ENCODE measurements at places on chromosomes 1 and 21.

GRCh38 chr1:34927316-34927715 lies 2.1 kb downstream of the DLGAP3 start:
- DNase-seq = no peak

DNA sequence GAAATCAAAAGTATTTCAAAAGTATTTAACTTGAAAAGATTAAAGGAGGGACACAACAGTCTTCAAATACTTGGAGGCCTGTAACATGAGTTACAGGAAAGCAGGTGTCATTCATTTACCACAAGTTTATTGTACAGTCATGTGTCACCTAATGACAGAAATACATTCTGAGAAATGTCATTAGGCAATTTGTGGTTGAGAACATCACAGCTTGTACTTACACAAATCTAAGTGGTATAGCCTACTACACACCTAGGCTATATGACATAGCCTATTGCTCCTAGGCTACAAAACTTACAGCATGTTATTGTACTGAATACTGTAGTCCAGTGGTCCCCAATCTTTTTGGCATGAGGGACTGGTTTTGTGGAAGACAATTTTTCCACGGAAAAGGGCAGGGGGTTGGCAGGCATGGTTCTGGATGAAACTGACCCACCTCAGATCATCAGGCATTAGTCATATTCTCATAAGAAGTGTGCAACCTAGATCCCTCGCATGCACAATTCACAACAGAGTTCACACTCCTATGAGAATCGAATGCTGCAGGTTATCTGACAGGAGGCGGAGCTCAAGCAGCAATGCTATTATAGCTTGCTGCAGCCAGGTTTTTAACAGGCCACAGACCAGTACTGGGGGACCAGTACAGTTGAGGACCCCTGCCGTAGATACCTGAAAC lies 25.0 kb upstream of the PHTF1 start:
- DNase-seq = no peak

GRCh38 chr1:202599669-202600431 lies 110.4 kb downstream of the SYT2 start:
- peak; percentile 84 for DNase-seq

- DNase-seq = no peak
Observed at GRCh38 chr1:1832166-1832565, 53.9 kb upstream of the NADK start.

- no peak for DNase-seq
Observed at GRCh38 chr1:32116531-32116930, 8.7 kb downstream of the KPNA6 start.

DNA sequence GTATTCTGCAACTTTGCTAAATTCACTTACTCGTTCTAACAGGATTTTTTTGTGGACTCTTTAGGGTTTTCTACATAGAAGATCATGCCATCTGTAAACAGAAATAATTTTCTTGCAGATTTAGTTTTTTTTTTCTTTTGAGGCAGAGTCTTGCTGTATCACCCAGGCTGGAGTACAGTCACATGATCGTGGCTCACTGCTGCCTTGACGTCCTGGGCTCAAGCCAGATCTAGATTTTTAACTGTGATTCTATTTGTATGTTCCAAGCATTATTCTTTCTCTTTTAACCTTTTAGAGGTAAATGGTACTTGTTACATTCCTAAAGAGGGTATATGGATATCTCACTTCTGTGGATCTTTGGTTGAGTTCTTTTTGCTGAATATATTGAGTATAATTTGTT lies 18.6 kb downstream of the FABP3 start:
- peak; percentile 12 for DNase-seq

DNA sequence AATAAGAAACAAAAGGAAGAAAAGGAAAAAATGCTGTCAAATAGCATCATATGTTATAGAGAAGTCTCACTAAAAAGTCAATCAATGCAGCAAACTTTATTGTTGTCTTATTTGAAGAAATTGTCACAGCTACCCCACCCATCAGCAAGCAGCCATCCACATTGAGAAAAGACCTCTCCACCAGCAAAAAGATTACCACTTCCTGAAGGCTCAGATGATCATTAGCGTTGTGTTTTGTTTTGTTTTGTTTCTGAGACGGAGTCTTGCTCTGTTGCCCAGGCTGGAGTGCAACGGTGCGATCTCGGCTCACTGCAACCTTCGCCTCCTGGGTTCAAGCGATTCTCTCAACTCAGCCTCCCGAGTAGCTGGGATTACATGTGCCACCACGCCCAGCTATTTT lies 29.0 kb downstream of the ATP2B4 start:
- DNase-seq = no peak

DNA sequence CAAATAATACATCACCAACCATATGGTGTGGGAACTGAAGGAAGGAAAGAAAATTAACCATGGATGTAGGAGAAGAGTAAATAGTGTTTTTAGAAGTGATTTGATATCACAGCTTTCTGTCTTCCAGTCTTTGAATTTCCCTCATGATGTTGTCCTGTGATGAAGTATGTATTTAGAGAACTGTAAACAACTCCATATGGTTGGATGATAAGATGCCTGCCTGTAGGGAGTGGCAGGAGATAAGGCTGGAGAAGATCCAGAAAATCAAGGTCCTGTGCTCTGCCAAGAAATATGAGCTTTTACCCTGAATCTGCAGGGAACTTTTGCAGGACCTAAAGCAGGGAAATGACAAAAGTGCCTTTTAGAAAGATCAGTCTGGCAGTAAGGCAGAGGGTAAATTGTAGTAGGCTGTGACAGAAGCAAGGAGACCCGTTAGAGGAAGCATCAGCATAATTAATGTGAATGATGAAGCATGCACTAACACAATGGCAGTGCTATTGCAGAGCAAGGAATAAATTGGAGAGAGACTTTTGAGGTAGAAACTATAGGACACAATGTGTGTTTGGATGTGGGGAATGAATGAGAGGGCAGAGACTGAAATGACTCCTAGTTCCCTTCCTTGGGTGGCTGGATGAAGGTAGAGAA lies 21.9 kb downstream of the CEPT1 start:
- DNase-seq = no peak

GRCh38 chr1:186578325-186579016 lies 101.8 kb downstream of the PTGS2 start:
- DNase-seq = no peak

GRCh38 chr1:53736290-53736689 lies 2.7 kb downstream of the GLIS1 start:
- DNase-seq = no peak

DNA sequence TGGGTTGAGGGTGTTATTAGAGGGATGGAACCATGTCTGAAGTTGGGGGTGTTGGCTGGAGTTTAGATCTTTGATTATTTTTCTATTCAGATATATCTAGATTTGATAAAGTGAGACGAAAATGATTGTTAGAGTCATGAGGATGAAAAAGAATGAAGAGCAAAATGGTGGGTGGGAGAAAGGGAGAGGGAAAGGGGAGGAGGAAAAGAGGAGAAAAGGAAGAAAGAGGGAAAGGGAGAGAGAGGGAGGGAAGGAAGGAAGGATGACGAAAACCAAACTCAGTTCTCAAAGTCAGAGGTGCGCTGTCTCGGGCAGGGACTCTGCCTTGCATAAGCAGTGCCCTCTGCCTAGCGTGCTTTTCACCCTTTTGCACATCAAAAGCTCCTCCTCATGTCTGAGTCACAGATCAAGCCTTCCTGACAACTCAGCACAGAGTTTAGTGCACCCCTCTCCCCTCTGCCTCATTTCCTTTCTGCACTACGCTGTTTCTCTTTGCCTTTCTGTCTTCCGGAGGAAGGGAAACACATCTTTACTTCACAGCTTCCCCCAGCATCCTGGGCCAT lies 225.8 kb upstream of the PROX1 start:
- DNase-seq = no peak

- DNase-seq = no peak
Observed at GRCh38 chr1:221016751-221017150, 137.5 kb downstream of the HLX start.

- DNase-seq = no peak
Observed at GRCh38 chr21:27796106-27796505, 829.2 kb upstream of the ADAMTS5 start.

- DNase-seq = peak; percentile 3
Observed at GRCh38 chr1:181504399-181504842, 21.1 kb downstream of the CACNA1E start.

DNA sequence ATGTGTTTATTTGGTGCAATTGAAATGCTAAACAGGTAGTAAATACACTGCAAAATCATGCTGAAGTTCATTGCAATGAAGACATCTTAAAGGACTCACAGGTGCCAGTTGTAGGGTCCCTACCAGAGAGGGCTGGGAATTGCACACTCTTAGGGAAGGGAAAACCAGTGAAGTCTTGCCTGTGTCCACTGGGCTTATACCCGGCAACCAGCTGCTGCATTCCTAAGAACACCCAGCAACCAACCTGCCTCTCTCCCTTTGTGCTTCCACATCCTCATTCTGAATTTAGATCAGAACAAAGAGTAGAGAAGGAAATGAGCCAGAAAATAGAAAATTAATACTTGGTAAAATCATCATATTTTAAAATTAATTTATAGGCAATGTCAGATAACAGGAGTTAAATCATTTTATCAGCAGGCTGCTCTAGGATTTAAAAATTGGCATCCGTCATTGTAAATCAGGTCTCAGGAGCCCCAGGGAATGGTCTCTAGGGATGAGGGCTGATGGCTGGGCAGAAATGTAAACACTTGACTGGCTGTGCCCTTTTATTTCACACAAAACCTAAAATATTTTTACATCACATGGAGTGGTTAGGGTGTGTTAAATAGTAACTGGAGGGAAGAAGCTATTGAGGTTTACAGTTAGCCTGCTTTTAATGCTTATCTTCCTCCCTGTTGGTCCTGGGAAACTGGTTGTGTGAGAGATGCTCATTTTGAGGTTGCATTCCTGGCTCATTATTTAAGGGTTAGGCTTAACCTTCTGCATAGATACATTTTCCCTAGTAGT lies 31.3 kb downstream of the PTGFRN start:
- DNase-seq = no peak

- no peak for DNase-seq
Observed at GRCh38 chr1:173212952-173213491, 5.9 kb upstream of the TNFSF4 start.

GRCh38 chr1:95742591-95743089 lies 508.6 kb downstream of the RWDD3 start:
- no peak for DNase-seq

- DNase-seq = peak; percentile 24
Observed at GRCh38 chr1:30744060-30744756, 13.4 kb downstream of the LAPTM5 start.

DNA sequence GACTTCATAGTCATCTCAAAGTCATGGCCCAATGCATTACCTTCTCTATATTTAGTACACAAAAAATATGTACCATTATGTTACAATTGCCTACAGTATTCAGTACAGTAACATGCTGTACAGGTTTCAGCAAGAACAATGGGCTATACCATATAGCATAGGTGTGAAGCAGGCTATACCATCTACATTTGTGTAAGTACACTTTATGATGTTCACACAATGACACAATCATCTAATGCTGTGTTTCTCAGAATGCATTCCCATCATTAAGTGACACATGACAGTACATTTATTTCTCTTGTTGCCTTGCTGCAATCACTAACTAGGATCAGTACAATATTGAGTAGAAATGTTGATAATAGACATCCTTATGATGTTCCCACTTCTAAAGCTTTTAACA lies 46.5 kb upstream of the NFIA start:
- no peak for DNase-seq

- DNase-seq = no peak
Observed at GRCh38 chr1:48070396-48070750, 73.2 kb upstream of the TRABD2B start.

DNA sequence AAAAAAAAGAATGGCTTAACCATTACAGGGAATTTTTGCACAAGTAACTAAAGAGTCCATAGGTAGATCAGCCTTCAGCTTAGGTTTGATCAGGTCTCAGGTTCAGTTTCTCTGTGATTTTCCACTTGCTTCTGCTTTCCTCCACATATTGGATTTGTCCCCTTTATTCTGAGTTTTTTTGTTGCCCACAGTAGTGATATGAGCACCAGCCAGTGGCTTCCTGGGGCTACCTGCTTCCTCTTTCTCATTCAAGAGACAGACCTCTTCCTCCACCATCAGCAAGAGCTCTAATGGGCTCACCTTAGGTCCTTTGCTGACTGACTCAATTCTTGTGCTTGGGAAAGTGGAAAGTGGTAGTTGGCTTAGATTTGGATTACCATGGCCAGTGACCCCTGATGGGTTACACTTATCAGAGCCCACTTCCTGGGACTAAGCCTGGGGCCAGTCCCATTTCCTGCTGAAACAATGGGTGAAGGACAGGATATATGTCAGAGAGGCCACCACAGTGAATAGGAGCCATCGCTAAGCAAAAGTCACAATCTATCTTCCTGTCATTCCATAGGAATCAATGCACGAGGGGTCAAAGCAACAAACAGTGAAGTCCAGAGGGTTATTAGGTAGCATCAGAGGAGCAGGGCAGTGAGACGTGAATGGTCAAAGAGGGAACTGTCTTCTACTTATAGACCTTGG lies 12.8 kb upstream of the PLA2G2E start:
- no peak for DNase-seq

DNA sequence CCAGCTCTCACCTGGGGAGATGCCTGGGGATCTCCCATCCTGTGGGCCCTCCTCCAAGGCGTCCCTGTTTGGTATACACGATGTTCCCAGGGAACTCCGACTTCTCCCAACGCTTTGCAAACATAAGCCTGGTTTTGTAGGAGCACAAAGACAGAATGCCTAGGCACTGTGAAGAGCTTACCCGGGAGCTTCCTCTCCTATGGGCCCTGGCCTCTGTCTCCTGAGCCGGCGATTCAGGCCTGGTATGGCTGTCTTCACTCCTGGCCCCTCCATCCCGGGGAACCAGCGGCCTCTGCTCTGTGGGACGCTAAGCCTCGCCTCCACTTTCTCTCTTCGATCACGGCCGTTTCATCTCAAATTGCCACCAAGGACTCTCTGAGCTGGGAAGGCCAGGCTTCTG lies 59.6 kb upstream of the ACTRT2 start:
- DNase-seq = no peak

GRCh38 chr1:196650403-196650802 lies 1.4 kb upstream of the CFH start:
- DNase-seq = no peak

GRCh38 chr1:18491168-18491567 lies 10.4 kb downstream of the KLHDC7A start:
- DNase-seq = no peak

DNA sequence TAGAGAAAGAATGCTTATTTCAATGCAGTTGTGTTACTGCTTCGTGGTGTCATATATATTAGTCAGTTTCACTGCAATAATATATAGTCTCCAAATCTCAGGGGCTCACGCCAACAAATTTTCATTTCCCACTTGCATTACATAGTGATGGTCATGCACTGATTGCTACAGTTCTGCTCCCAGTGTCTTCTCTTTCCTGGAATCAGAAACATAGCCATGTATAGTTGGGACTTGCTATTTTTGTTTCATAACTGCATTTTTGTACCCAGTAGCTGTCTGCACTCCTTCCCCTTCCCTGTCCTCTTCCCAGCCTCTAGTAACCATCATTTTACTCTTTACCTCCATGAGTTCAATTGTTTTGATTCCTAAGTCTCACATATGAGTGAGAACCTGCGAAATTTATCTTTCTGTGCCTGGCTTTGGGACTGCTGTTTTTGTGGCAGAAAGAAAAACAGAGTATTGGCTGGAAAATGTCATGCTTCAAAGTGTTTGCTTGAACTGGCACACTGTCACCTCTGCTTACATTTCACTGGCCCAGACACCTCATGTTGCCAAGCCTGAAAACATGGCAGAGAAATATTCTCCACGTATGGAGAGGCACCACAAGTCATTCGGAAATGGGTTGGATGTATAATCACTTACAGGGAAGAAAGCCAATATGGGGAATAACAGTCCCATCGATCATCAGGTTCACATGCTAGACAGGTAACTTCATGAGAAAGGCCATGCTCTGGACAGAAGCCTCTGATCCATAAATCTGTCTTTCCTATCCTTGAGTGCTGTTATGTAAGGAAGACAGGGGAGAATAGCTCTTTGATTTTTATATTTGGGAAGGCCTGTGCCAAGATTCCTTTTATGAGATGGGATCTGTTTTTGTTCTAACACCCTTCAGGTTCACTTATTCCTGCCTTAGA lies 60.4 kb upstream of the BACH1 start:
- peak; percentile 64 for DNase-seq

Data from HCEC 1CT (cell line).